ENCODE measurements at places on chromosomes 7 and 10.
A peak's percentile ranks its signal among the peaks of the same experiment; 100 is the strongest.

DNA sequence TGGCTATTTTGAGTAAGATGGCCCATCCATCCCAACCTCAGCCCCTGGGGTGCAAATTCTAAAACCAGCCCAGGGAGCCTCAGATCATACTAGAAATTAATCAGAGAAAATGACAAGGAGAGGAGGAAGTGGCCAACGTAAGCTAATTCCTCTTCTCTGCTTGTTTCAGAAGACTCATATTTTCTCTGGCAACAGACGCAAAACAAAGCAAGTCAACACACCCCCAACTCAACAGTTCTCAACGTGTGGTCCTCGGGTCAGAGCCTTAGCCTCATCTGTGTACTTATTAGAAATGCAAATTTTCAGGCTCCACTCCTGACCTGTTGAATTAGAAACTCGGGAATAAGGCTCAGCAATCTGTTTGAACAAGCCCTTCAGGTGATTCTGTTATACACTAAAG, 413.9 kb upstream of the AUTS2 start:
- no peak for DNase-seq

DNA sequence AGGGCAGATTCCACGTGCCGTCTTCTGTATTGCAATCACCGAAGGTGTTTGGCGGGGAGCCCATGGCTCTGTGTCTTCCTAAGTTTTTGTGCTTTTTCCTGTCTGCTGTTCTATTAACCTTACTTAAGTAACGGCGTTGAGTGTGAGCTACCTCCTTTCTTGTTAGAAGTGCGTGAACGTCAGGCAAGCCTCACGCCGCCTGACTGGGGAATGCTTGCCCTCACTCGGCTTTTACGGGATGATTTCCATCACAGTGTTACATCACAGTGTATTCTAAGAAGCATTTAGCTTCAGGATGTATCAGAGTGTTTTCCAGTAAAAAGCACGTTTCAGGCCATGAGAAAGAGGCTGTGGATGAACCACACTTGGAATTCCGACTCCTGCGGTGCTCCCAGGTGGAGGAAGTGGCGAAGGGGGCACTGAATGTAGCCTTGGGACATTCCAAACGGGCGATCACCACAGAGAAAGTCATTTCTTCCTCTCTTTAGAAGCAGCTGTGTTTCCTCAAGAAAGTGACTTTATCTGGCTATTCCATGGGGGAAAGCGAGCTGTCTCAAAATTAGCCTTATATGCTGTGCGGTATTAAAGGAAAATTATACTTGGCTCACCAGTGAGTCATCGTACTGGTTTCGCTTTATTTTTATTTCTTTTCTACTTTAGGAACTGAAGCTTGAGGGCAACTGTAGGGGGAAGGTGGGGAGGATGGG, 290.7 kb downstream of the KLF6 start:
- DNase-seq: no peak

DNA sequence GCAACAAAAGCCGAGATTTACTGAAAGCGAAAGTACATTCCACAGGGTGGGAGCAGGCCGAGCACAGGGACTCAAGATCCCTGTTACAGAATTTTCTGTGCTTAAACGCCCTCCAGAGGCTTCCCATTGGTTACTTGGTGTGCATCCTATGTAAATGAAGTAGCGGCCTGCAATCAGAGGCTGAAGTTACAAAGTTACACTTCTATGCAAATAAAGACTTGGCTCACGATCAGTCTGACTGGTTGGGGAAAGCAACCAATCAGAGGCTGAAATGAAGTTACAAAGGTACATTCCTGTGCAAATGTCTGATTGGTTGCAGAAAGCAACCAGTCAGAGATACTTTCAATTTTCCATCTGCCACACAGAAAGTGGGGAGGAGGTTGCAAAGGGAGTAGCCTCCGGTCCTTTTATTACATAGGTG, 4.1 kb downstream of the ACBD7 start:
- DNase-seq: peak; percentile 84

- DNase-seq: no peak
Observed at GRCh38 chr10:17965649-17966235, 14.0 kb downstream of the SLC39A12 start.

- DNase-seq: no peak
Observed at GRCh38 chr10:58579011-58579655, 66.5 kb downstream of the BICC1 start.

- DNase-seq: no peak
Observed at GRCh38 chr7:47588704-47589225, 6.9 kb upstream of the TNS3 start.

DNA sequence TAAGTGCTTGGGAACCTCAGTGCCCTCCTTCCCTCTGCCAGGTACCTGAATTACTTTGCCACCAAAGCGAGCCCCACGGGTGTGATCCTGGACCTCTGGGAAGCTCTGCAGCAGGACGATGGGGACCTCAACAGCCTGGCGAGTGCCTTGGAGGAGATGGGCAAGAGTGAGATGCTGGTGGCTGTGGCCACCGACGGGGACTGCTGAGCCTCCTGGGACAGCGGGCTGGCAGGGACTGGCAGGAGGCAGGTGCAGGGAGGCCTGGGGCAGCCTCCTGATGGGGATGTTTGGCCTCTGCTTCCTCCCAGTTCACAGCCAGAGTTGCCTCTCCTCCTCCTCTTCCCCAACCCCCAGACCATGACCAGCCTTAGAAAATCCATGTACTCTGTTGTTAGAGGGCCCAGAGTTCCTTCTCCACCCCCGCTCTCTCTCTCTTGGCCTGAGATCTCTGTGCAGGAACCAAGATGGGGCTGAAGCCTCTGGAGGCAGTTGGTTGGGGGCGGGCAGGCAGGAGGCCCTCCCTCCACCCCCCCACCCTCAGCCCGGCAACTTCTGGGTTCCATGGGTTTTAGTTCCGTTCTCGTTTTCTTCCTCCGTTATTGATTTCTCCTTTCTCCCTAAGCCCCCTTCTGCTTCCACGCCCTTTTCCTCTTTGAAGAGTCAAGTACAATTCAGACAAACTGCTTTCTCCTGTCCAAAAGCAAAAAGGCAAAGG, 19.8 kb upstream of the SLC29A3 start:
- DNase-seq: no peak

DNA sequence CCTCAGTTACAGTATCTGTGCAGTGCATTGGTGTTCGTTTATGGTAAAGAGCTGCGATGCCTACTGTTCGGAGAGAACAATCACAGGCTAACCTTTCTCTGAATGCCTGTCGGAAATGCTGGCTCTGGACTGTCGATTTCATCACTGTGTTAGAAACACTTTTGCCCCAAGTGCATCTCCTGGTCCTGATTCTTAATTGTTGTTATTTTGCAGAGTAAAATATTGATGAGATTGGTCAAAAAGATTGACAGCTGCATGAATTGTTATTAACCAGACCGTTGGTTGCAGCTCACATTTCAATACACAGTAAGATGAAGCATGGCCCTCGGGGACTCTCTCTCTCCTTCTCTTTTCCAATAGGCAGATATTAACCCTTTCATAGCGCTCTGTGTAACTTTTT, 557.4 kb upstream of the ADARB2 start:
- DNase-seq: no peak

DNA sequence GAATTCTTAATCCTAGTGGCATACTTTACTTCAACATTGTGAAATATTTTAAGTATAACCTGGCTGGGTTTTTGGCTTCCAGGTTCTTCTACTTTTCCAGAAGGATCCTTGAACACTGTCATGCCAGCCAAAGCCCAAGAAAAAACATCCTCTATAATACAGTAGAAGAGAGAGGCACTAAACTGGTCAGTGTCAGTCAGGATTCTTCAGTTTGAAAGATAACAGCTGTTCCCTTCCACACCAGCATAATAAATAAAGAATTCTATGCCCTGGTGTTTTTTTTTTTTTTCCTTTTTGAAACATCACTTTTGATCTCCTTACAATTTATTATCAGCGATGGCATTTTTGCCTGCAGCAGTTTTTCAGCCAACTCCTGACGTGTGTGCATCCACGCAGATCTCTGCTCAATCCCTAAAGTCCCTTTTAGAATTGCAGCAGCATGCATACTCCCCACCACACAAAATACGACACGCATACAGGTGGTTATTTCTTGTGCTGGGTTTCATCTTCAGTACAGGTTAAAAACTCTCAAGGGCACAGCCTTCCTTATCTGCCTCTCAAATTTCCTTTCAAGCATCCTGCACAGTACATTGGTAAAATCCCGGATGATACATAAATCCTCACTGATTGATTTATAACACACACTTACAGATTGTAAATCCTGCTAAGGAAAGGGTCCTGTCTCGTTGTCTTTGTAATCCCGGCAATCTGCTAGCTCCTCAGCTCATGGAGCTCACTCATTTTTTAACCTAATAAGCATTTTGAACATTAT, 100.2 kb downstream of the TPK1 start:
- no peak for DNase-seq

DNA sequence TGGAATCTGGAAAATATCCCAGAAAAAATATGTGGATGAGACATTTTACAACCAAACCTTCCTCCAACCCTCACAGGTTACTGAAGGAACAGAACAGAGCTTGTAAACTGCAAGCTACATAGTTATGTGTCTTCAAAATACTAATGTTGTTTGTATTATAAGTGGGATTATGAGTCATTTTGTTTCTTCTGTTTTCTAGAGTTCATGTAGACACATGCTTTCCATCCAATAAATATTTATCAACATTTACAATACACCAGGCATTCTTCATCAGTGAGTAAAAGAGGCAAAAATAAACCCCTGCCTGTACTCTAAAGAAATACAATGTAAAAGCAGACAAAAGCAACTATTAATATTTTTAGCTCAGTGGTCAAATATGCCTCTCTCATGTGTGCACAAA, 38.0 kb upstream of the TES start:
- DNase-seq: no peak

DNA sequence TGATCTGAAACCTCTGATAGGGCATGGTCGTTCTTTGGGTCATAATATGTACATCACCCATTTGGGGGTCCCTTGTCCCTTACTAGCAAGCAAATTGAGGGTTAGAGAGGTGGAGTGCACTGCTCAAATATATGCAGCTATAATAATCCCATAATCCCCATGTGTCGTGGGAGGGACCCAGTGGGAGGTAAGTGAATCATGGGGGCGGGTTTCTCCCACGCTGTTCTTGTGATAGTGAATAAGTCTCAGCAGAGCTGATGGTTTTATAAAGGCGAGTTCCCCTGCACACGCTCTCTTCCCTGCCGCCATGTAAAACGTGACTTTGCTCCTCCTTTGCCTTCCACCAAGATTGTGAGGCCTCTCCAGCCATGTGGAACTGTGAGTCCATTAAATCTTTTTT, 262.7 kb downstream of the BMPER start:
- no peak for DNase-seq

DNA sequence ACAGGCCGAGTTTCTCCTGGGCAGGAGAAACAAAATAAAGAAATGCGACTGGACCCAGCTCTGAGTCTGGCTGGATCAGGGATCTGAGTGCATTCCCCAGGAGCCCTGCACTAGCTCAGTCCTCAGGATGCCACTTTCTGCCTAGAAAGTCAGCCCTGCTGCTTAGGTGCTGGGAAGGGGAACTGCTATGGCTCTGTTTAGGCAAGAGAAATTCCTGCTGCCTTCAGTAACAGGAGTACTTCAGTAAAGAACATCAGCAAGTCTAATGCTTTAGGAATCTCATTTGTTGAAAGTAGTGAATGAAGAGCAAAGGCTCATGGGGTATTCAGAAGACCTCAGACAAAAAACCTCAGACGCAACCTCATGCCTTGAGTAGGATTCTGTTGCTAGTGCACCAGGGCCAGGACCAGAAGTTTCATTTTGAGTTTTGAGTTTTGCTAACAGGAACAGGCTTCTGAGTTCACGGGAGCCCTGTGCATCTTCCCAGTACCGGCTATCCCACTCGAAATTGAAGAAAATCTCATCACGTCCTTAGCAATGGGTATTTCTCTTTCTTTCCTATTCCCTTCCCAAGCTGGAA, 170.8 kb upstream of the CDCA7L start:
- DNase-seq: no peak

GRCh38 chr10:60666221-60666620, 112.1 kb upstream of the CDK1 start:
- no peak for DNase-seq

GRCh38 chr7:360454-361100, 70.6 kb downstream of the FOXL3 start:
- DNase-seq: no peak

DNA sequence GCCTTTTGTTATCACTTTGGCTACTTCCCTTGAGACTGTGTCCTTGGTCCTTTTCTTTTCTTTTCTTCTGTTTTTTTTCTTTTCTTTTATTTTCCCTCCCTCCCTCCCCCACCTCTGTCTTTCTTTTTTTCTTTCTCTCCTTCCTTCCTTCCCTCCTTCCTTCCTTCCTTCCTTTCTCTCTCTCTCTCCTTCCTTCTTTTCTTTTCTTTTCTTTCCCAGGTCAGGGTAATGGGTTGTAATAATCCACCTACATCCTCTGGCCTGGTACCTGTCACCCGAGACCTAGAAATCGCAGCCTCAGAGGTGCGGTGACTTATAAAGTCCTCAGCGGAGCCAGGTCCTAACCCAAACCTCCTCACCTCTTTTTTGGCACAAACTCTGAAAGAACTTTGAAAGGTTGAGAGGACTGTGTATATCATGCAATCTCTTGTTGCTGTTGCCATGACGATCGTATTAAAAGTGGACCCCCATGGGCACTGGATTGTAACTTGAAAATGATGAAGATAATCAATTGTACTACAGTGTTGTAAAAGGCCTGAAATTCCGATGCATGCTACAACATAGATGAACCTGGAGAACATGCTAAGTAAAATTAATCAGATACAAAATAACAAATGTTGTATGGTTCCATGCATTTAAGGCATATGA, 140.7 kb upstream of the AGK start:
- no peak for DNase-seq

DNA sequence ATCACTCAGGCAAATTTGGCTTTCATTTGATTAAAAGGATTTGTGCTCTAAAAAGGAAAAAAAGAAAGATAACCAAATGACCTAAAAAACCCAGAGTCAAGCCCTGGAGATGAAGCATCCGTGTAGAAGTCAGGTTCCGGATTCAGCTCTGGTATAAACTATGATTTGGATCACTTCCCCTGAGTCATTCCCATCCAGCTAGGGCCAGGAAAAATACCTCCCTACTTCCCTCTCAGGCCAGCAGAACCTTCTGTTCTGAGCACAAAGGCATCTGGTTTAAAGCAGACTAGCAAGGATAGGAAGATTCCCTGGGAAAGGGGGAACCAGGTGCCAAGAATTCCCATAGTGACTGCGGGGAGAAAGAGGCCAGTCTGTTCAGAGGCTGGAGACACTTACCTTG, 25.7 kb upstream of the NDST2 start:
- DNase-seq: no peak

- DNase-seq: no peak
Observed at GRCh38 chr7:115229401-115230105, 307.7 kb downstream of the MDFIC start.

- no peak for DNase-seq
Observed at GRCh38 chr10:70616761-70617160, 14.2 kb upstream of the PRF1 start.

All from fibroblast of skin of left quadriceps (primary cell).